GM12864 (cell line): ENCODE measurements at places on chromosomes 6 and 20.

DNA sequence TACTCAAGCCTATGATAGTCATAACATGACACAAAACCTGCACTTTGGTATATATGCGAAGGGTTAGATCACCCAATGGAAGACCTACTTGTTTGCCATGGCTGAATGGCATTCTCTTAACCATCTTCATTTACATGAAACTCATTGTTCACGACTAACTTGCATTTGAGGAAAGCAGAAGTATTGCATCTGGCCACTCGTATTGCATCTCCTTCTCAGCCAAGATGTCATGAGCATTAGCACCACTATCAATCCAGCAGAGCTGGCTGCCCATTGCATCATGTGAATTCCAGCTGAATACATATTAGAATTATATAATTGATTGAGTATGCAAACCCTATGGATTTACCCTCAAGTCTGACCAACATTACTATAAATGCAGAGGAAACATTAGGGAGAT lies 390.2 kb downstream of the LAMA2 start:
- no peak for DNase-seq

GRCh38 chr6:19798362-19798761 lies 38.8 kb upstream of the ID4 start:
- DNase-seq = no peak

DNA sequence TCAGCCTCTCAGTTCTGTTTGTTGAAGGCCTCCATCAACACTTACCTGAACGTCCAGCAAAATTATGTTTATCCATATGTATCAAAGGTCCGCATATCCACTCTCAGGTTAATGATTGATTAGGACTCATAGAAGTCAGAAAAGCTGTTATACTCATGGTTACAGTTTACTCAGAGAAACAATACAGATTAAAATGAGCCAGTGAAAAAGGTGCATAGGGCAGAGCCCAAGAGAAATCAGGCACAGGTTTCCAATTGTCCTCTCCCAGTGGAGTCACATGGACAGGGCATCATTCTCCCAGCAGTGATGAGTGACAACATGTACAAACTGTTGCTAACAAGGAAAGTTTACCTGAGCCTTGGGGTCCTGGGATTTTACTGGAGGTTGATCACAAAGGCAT lies 36.2 kb downstream of the THEMIS start:
- DNase-seq = no peak

DNA sequence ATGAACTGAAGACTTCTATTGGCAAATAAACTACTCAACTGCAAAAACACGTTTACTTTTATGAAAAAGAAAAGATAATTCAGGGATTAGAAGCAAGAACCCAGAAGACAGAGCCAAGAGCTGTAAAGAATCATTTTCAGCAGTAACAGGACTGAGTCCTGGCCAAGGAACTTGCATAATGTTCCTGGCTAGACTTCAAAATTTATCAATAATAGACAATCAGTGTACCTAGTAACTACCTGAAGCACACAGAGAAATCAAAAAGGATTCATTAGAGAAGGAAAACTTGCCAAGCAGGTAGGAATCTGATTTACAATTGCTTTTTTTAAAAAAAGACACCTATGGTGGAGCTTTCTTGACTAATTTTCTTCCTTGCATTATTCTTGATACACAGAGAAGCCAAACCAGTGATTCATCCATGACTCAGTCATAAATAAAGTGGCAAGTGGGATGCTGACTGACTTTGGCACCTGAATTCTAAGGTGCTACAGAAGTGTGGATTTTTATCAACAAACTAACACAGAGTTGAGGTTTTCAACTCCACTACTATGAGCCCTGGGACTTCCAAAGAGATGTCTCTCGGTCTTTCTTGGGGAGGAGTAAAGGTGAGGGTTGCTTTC lies 281.3 kb downstream of the BMP7 start:
- DNase-seq = no peak

DNA sequence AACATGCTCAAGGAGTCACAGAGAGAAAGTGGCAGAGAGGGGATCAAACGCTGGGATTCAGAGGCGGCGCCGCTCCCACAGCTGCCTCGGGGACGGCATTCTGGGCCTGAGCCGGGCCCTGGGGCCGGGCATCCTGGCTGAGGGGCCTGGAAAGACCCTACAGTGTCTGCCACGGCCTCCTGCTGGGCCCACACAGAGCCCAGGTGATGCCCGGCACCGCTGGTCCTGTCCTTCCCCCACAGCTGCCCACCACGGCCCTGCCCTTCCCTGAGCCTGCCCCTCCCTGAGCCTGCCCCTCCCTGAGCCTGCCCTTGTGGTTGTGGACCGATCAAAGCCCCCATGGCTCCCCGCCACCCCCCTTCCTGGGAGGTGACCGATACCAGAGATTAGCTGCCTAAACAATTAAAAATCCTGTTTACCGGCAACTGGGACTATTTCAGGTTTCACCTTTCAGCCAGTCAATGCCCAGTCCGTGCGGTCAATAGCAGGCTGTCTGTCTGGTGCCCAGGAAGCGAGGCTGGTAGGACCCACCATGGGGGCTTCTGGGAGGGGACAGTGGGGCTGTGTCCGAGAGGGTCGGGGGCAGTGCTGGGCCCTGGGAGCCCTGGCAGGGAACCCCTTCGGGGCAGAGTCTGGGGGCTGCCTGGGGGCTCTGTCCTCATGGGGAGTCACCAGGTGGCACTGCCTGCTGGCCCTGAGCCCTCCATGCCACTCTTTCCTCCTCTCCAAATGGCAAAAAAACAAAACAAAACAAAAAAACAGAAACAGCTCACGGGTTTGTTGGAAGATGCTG lies 55.4 kb upstream of the GATA5 start:
- no peak for DNase-seq

- no peak for DNase-seq
Observed at GRCh38 chr6:157298216-157298724, 25.0 kb downstream of the TMEM242 start.

GRCh38 chr6:165817771-165818170 lies 154.7 kb upstream of the PDE10A start:
- no peak for DNase-seq

DNA sequence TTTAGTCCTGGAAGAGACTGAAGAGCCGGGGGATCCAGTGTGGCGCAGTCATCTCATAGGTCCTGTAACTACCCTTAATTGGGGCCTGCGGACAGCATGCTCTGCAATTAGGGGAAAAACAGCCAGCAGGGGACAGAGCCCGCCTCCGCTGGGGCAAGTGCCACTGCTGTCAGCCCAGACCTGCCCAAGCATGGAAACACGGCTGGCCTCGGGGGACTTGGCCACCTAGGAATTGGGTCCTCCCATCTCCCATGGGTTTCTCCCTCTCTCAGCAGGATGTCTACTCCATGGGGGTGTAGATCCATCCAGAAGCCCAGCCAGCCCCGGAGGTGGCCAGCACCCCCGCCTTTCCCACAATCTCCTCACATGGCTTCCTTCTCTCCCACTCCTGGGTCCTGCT lies 3.6 kb downstream of the GHRH start:
- DNase-seq = no peak

- DNase-seq = no peak
Observed at GRCh38 chr20:20877079-20877478, 164.6 kb upstream of the RALGAPA2 start.

DNA sequence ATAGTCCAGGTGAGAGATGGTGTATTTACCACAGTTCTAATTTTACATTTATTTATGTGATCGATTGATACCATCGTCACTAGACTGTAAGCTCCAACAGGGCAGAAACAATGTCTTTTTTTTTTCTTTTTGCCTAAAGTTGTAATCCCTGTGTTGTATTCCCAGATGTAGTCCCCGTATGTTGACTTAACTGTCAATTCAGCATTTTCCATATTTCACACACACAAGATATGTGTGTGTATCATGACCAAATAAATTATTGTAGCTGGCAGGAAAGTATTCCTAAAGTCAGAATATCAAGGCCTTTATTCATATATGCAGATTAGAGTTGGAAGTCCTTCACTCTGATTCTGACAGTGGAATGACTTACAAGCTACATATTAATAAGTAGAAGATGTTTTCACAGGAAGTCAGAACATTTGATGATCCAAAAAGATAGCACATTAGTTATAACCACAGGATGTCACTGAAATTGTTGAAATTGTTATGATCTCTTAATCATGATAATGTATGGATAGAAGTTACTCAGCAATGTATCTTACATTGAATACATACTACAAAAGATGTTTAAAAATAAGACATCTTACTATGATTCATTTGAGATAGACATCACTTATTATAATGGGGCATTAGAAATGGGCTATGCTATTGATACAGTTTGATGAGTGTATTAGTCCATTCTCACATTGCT lies 10.6 kb downstream of the RNF182 start:
- no peak for DNase-seq

DNA sequence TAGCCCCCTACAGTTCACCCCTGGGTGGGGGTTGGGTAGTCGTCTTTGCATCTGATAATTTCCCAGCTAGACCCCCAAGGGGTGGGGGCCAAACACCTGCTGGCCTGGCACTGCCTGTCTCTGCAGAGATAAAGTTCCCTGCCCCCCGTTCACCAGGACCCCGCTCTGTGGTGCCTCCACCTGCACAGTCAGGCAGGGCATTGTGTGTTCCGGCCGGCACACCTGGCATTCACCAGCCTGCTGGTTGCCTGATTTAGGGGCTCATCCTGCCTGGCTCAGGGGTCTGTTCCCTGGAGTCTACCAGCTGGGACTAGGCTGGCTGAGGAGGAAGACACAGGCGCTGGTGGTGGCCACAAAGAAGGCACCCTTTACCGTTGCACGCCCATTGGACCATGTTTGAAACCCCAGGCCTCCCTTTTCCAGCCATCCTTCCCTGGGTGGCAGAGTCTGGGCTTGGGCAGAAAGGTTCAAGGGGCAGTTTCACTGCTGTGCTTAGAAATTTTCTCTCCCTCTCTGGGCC lies 30.8 kb upstream of the SCRT2 start:
- no peak for DNase-seq

DNA sequence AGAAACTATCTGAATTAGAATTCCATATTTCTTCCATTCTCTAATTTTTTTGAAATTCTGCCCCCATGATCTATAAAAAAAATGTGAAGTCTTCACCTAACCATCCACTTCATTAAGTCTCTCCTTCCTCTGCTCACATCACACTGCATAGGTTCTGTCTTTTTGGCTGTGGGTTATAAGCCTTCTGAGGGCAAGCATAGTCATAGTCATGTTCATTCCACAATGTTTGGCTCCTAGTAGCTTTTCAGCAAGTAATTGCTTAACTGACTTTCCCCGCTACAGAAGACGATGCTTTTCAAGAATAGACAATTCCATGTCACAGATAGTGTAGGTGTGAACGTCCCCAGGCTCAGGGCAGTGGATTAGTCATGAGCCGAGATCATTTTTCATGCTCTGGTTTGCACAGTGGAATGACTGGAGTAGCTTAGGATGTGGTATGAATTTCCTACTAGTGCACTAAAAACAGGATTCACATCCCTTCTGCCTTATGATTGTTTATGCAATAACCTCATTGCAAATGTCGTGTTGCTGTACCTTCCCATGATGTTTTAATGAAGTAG lies 29.1 kb downstream of the WRNIP1 start:
- no peak for DNase-seq

- no peak for DNase-seq
Observed at GRCh38 chr6:166655251-166655650, 28.2 kb upstream of the RPS6KA2 start.

DNA sequence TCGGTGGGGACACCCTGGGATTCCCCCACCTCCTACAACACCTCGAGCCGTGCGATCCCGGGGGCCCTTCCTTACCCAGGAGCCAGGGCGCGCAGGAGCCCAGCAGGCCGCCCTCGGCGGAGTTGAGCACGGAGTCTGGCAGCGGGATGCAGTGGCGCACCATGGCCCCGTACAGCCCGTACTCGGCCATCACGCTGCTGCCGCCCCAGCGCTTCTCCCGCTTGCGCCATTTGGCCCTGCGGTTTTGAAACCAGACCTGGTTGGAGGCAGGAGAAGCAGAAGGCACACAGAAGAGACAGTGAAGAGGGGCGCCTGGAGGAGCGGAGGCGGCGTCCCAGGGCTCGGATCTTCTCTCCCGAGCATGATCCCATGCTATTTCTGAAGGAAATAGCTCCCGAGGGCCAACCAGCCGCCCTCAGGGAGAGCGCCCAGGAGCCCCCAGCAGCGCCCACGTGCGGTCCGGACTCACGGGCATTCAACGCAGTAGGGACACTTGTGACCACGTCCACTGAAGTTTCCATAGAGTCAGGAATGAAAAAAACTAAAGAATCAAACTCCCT lies 4.3 kb downstream of the VSX1 start:
- DNase-seq = no peak

- no peak for DNase-seq
Observed at GRCh38 chr20:54078296-54078984, 8.0 kb upstream of the BCAS1 start.

- DNase-seq = no peak
Observed at GRCh38 chr6:61809004-61809595, 476.9 kb downstream of the KHDRBS2 start.

DNA sequence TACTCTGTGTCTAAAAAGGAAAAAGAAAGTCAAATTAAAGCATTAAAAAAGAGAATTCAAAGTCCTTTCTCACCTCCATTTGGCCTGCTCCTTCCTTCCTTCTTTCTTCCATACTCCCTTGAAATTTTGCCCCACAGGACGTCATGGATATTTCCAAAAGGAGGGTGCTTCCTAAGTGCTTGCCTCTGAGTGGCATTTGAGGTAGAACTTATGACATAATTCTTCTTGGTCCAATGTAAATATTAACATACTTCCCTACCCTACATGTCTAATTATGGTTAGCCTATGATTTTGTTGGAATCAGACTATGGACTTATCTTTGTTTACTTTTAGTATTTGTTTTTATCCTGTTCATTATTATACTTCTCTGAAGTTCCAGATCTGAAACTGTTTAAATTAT lies 132.3 kb downstream of the PFDN4 start:
- no peak for DNase-seq

GRCh38 chr20:53394433-53394832 lies 199.2 kb downstream of the ZNF217 start:
- DNase-seq = no peak

DNA sequence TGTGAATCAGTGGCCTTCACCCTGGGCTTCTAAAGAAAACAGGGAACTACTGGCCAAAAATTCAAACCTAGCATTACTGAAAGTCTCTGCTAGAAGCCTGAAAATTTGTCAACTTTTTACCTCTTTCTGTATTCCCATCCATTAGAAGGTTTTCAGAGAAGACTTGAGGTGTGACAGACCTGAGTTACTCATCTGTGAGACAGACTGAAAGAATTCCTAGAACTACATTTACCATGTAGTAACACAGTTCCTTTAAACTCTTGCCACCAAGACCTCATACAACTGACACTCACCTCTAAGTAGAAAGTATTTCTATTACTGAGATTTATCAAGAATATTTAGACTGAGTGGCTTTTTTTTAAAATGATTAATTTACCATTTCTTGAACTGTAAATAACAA lies 4.5 kb downstream of the DPM1 start:
- DNase-seq = no peak
